ENCODE measurements at places on chromosomes 5 and 9.

- no peak for DNase-seq
These were observed 109.9 kb upstream of the IFNE start for GRCh38 chr9:21592063-21592338.

GRCh38 chr9:120985819-120986222 is 59.2 kb upstream of the TRAF1 start:
- DNase-seq = no peak

DNA sequence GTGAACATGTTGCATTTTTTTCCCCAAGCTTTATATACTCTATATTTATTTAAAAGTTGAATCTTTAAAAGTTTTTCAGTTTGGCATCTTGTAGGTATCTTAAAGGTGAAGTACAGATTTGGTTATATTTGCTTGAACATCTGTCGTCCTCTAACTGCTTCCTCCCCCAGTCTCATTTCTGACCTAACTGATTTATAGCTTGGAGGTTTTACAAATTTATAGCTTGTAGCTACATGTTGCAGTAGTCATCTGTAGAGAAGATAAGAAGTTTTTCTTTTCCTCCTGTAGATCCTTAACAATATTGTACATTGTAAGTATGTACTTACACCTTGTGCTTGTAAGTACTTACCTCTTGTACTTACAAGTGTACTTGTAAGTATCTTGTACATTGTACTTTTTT is 31.0 kb upstream of the ROPN1L start:
- no peak for DNase-seq

DNA sequence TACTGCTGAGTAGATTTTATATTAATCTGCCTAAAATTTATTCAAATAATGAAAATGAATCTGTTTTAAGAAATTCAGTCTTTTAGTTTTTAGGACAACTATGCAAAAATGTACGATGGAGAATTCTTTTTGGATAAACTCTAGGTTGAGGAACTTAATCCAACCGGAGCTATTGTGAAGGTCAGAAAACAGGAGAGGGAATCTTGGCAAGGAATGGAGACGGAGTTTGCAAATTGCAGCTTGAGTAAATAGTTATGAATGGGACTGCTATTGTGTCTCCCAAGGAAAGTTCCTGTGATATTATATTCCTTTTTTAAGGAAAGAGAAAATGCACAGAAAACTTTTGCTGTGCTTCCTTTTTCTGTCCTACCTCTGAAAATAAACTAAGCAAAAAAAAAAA is 67.9 kb downstream of the IQGAP2 start:
- DNase-seq = no peak

DNA sequence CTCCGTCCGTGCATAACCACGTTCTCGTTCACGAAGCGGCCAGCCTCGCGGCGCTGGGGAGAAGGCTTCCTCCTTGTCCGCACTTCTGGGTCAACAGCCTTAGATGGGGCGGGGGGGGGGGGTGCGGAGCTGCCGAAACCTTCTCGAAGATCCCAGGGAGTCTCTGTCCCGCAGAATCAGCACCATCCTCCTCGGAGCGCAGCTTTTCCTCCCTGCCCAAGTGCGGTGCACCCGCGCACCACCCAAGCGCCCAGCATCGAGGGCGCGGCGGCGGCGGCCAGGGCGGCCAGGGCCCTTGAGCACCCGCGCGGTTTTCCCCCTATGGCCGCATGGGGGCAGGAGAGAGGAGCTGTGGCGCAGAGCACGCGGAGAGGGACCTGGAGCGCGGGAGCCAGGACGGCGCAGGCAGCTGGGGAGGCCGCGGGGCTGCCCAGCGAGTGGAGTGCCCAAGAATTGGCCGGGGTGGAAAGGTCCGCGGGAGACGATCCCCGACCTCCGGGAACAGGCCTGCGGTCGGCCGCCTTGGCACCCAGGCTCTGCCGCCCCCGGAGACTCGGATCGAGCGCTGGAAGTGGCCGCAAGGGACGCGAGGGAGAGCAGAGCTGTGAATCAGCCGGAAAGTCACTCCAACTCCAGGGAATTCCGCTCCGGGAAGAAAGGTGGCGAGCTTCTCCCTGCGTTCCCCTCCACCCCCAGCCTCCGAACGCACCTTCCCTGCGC is 43.1 kb downstream of the TMEM174 start:
- DNase-seq = peak; percentile 29

GRCh38 chr5:153539983-153540382 is 49.5 kb downstream of the GRIA1 start:
- no peak for DNase-seq

DNA sequence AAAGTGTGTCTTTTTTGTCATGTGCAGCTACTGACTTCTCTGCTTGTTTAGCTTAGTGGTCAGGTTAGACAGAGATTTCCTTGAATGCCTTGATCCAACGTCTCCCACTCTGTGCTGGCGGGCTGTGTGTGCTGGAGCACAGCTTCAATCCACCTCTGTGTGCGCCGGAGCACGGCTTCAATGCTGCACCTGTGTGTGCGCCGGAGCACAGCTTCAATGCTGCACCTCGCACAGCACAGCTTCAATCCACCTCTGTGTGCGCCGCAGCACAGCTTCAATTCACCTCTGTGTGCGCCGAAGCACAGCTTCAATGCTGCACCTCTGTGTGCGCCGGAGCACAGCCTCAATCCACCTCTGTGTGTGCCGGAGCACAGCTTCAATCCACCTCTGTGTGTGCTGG is 69.0 kb upstream of the PHYKPL start:
- DNase-seq = no peak

- no peak for DNase-seq
These were observed 970 bp upstream of the FUT7 start for GRCh38 chr9:137032858-137033257.

DNA sequence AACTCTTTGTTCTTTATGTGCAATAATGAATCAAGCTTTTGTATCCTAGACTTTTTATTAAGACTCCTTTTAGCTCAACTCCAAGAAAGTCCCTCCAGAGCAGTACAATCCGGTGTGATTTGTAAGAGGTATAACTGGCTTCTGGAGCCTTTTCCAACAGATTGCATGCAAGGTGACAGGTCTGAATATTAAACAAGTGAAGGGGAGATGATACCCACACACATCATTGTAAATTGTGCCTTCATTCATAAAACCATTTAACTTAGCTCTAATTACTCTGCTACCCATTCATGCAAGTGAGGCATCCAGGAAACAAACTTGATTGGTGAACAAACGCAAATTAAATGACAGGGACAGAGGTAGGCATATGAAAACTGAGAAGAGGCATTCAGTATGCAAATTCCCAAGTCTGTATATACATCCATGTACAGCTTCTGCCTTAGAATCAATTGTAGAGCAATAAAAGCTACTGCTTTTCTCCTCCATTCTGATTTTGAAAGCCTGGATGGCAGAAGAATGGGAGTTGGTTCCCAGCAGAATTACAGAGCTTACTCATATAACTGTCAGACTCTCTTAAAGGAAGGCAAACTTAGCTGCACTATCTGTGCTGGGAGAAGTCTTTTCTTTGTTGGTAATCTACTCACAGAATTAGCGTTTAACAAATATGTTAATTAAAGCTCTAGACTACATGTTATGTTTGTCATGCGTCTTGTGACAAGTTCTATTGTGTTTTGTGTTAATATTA is 261.0 kb upstream of the CDH6 start:
- DNase-seq = no peak

DNA sequence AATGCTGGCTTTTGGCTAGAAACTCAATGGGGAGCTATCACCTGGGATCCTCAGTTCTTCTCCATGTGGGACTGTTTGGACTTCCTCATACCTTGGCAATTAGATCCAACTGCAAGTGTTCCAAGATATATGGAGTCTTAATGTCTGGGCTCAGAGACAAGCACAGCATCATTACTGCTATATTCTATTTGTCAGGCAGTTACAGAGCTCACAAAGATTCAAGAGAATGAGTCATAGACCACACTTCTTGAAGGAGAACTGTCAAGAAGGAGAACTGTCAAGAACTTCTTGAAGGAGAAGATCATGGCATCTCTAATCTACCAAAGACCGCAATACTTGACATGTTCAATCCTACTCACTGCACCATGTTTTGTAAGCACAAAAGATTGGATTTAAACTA is 106.8 kb upstream of the NREP start:
- no peak for DNase-seq

- no peak for DNase-seq
These were observed 7.9 kb upstream of the CER1 start for GRCh38 chr9:14730461-14730898.

GRCh38 chr5:119250946-119251901 is 104.6 kb upstream of the TNFAIP8 start:
- no peak for DNase-seq

GRCh38 chr5:105947461-105947860 is 1723.3 kb downstream of the EFNA5 start:
- no peak for DNase-seq

DNA sequence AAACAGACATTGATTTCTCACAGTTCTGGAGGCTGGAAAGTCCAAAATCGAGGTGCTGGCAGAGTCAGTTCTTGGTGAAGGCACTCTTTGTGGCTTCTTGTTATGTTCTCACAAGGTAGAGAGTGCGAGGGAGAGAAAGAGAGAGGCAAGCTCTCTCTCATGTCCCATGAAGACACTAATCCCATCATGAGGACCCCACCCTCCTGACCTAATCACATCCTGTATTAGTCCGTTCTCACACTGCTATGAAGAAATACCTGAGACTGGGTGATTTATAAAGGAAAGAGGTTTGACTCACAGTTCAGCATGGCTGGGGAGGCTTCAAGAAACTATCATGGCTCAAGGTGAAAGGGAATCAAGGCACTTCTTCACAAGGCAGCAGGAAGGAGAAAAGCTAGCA is 5.7 kb upstream of the AMACR start:
- DNase-seq = no peak

DNA sequence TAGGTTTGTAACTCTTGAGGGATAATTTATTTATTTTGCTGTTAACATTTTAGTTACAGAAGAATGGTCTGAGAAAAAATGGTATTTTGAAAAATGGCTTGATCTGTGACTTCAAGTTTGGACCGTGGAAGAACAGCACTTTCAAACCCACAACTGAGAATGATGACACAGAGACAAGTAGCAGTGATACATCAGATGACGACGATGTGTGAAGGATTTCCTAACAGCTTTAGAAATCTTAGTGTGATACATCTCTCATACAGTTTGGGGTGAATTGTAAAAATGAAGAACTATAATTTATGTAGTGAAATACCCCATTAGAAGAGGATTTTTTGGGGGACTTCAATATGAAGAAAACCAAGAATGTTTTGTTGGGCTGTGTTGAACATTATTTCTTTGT is 88.7 kb downstream of the GPBP1 start:
- no peak for DNase-seq

GRCh38 chr9:99299211-99300102 is 77.4 kb downstream of the SEC61B start:
- no peak for DNase-seq

GRCh38 chr5:91031402-91031752 is 351.7 kb downstream of the ARRDC3 start:
- DNase-seq = no peak

DNA sequence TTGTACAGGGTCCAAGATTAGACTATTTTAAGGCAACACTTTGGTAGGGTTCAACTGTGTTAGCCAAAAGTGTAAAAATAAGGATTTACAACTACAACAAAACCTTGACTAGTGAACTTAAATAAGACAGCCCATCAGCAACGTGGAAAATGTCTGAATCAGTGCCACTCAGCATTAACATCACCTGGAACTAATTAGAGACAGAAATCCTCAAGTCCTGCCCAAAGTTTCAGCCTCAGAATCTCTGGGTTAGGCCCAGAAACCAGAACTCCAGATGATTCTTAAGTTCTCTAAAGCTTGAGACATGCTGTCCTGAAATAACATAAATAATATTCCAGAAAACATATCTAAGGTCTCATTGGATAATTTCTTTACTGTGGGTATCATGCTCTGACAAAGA is 118.6 kb downstream of the SEMA6A start:
- DNase-seq = no peak

DNA sequence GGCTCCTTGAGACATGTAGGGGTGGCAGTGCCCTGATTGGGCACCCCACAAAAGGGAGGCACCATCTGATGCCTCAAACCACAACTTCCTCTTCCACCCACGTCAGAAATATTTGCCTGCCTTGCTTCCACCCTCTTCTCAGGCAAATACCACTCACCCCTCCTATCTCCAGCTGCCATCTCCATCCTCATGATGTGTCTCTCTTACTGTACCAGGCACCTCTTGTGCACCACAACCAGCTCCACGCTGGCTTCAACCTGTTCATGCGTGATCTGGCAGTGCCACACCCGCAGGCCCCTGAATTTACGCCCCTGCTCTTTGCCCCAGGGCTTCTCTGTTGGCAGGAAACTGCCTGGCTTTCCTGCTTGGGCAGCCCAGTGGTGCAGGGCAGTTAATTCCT is 87.8 kb upstream of the HSPA9 start:
- no peak for DNase-seq

- no peak for DNase-seq
These were observed 29.3 kb upstream of the CRB2 start for GRCh38 chr9:123326662-123327093.

GRCh38 chr9:109742776-109743348 is 37.1 kb upstream of the PALM2AKAP2 start:
- DNase-seq = no peak

DNA sequence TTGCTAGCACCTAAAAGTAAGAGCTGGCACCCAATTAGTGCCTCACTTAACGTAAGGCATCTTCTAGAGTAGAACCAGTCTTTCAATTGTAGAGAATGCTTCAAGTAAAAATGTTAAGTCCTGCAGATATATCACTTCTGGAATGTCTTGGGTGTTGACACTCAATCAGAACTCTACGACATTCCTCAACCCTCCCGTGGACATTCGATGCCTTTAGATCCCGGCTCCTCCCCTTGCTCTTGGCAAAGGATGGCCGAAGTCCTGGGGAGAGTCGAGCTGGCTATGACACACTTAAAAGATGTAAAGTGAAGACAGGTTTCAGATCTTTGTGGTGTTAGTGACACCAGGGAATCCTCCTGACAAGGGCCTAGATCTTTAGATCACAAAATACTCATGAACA is 87.5 kb upstream of the ERCC6L2 start:
- no peak for DNase-seq

- DNase-seq = no peak
These were observed 1220.0 kb downstream of the PTPRD start for GRCh38 chr9:9392755-9393154.

DNA sequence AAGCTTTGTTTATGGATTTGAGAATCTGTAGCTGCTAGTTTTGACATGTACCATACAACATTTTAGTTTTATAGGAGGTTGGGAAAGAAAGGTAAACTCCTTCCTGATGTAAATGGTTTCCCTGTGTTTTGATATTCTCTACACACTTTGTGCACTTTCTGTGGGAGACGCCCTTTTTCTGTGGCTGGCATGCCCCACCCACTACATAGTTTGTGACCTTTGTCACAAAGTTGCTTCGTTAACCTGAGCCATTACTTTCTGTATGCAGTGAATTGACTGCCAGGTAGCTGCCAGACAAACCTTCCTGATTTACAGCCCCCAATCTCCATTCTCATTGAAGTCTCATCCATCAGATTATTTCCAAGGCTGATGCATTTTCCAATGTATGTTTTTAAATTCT is 90.6 kb downstream of the NLN start:
- no peak for DNase-seq
